GM18507 (cell line): ENCODE measurements at places on chromosomes 3 and 15.

DNA sequence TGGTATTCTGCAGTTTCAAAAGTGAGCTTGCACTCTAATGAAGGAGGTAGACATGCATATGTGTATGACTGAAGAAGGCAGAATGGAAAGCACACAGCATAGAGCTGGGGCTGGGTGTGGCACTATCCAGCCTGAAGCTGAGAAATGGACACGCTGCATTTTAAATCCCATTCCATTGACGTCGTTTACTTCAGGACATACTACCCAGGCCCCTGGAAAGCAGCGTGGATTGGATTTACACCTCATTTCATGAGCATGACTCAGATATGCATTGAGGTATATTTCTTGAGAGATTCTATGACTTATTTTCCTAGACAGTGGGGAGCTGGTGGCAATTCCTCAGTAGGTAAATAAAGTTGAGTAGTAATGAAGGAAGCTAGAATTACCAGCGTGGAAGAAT, 101.4 kb downstream of the ABI3BP start:
- DNase-seq: no peak

DNA sequence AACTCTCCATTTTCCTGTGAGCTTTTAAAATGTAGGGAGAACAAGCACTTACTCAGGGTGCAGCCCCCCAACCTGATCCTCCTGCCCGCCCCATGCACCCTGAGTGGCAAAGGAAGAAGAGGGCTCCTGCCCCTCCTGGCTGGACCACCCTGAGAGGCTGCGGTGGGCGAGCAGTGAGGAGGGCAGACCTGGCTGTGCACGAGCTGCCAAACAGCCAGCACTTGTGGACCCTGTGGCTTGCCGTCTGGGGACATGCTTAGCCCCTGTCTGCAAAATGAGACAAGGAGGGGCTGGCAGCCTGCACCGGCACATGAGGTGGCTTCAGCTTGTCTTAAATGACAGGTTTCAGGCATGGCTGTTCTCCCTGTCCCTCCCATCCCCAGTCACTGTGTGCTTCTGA, 18.6 kb downstream of the ATP10A start:
- no peak for DNase-seq

- no peak for DNase-seq
These were observed 140.8 kb downstream of the SMAD6 start for GRCh38 chr15:66842710-66843441.

GRCh38 chr3:71310980-71311660, 272.4 kb downstream of the FOXP1 start:
- DNase-seq: no peak

GRCh38 chr3:52554026-52554755, 17.8 kb downstream of the UQCC5 start:
- DNase-seq: no peak
